ENCODE measurements at places on chromosomes 5 and 9. TPM values are rescaled to one million over a fixed set of nuclear protein-coding genes. Genes with fewer than 3 reads are reported as not detected.

The FOCAD gene
- polyA plus RNA-seq = 49.7 TPM

The WDR41 gene
- polyA plus RNA-seq = 84.5 TPM

- no peak for DNase-seq
Measured at GRCh38 chr5:59569158-59569557, 324.4 kb downstream of the PDE4D start.

DNA sequence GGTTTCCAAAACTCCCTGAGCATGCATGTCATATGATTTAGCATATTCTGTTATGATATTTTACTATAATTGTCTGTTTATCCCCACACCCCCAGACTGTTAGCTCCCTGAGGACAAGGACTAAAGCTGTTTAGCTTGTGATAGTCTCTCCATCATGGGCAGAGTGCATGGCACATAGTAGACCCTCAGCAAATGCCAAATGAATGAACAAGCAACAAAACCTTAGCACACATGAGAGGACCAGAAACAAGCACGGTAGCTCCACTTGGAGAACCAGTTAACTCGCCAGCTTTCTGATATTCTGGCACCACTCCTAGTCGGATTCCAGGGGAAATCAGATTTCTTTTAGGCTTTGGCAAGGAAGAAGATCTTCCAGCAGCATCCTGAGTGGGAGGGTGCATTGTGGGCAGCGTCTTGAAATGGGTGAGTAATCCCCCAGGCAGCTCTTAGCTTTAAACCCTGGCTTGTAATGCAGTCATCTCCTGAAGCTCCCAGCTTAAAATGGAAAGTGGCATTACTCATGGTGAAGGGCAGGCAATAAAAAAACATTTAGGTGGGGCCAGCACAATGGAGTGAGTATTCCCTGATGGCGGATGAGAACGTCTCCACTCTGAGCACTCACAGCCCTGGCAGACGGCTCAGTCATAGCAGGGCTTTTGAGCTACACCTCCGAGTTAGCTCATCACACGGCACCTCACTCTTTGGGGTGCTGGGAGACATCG is 41.1 kb downstream of the FGF1 start:
- DNase-seq = peak; percentile 96

DNA sequence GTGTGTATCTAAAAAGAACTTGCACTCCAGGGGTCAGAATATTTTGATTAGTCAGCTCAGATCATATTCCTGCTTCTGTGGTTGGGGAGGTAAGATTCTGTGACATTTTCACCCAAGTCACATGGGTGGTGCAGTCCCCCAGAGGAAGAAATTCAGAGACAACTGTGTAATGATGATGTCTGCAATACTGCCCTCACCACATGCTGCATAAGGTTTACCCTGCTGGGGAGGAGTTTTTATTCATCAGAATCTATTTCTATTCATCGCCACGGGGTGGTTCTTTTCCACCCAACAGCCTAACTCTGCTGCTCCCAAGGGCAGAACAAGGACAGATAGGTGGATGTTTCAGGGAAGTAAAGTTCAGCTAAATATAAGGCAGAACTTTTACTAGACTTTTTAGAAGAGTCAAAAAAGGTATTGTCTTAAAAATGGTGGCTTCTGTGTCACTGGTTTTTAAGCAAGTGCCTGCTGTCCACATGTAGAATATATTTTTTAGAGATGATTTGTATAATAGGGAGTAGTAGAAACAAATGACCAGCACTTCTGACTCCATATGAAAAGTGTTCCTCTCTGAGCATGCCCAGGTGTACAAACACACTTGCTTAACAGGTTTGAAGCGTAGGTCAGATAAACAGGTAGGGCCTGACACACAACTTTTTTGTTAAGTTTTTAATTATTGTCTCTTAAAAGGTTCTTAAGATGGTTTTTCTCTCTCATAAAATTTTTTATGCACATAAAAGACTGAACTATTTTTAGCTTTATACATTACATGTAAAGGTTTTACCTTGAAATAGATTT is 352.7 kb downstream of the LRRC70 start:
- no peak for DNase-seq

GRCh38 chr9:87111010-87111409 is 163.7 kb upstream of the GAS1 start:
- no peak for DNase-seq

- DNase-seq = peak; percentile 43
Measured at GRCh38 chr5:73692166-73692640, 66.2 kb downstream of the ARHGEF28 start.

DNA sequence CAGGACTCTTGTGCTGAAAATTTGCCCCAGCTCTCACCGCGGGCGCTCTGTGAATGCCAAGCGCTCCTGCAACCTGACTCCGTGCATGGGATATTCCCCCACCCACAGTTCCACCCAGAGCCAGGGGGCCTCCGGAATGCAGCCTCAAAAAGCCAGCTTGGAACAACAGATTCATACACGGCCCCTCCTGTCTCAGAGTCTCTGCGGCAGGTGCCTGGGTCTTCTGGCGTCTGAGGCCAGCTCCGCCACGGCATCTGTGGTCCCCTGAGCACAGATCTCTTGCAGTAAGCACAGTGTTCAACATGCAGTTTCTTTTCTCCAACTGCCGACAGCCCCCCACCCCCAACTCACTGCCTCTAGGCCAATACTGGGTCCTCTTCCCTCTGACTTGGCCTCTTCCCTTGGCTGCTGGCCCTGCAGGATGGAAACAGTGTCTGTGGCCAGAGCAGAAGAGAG is 355.7 kb upstream of the IRX2 start:
- no peak for DNase-seq

DNA sequence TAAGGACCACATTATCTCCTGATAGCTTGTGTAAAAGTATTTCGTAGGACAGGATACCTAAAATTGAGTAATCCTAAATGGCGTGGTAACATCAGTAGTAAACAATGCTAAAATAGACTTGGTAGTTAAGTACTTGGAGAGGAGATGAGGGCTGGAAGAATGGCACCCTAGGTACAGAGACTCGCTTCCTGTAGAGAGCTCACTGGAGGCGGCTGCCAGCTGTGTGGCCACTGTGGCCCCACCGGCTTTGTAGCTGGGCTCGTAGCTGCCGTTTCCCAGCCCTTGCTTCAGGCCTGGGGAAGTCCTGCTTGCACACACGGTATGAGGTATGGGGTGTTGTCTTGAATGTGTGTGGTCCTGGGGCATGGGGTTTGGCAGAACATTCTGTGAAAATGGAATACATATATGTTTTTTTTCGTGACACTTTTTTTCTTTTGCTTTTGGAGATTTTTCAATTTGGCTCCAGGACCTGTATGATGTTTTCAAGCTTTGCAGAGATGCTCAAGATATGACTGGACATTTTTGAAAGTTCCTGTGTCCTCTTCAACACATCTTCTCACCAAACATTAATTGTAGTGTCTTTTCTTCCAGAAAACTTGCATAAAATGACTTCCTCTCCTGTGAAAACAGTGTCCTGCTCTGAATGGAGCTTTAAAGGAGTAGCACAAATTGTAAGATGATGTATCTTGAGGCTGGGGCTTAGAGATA is 58.0 kb downstream of the RCL1 start:
- DNase-seq = no peak

GRCh38 chr5:116365006-116365496 is 209.6 kb downstream of the SEMA6A start:
- DNase-seq = no peak

- no peak for DNase-seq
Measured at GRCh38 chr9:105257809-105258208, 13.4 kb downstream of the SLC44A1 start.

- DNase-seq = no peak
Measured at GRCh38 chr5:132458651-132459030, 31.9 kb downstream of the IRF1 start.

Measured in AG04450 (cell line).